Endothelial cell (in vitro differentiated cells): ENCODE measurements at places on chromosomes 5 and 9.

DNA sequence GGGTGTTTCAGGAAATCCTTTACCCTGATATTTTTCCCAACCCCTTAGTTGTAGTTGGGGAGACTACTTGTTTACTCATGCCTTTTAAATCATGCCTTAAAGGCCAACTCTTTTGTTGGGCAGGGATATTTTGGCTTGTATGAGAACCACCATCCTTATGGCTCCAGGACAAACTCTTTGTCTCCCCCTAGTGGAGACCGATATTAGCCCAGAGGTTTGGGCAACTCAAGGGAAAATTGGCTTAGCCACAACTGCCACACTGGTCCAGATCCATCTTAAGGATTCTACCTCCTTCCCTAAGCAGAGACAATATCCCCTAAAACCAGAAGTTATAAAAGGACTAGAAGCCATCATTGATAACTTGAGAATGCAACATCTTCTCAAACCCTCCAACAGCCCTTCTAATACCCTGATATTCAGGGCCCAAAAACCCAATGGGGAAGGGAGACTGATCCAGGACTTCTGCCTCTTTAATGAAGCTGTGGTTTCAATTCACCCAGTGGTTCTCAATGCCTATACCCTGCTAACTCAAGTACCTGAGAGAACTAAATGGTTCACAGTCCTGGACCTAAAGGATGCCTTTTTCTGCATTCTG, 100.9 kb upstream of the HCN1 start:
- DNase-seq: no peak

- DNase-seq: no peak
Measured at GRCh38 chr5:127398508-127398907, 107.9 kb downstream of the MEGF10 start.

DNA sequence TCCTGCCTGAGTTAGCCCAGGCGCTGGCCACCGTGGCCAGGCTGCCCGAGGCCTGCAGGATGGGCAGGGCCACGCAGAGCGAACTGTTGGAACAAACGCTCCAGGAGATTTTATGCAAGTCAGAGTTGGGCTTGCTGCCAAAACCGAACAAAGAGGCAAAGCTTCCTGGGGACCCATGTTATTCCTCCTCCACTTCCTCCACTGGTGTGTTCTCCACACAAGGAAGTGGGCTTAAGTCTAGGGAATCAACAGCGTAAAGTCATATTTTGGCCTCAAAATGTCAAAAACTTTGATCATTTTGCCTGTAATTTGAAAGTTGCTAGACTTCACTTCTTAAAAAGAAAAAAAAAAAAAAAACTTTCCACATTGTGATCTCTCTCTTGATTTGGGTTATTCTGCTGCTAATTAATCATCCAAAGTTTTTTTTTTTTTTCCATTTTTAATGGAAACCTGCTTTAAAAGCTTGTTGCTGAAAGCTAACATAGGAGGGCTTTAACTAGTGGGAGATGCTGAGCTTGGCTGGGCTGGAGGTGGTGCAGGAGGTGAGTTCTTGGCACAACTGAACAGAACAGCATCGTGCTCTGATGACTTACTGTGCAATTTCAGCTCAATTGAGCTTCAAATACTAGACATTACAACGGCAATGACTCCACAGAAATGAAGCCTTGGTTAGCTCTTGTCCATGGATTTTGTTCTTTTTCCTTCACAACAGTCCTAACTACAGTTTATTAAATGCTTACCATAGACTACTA, 73.0 kb downstream of the PTPDC1 start:
- DNase-seq: no peak

DNA sequence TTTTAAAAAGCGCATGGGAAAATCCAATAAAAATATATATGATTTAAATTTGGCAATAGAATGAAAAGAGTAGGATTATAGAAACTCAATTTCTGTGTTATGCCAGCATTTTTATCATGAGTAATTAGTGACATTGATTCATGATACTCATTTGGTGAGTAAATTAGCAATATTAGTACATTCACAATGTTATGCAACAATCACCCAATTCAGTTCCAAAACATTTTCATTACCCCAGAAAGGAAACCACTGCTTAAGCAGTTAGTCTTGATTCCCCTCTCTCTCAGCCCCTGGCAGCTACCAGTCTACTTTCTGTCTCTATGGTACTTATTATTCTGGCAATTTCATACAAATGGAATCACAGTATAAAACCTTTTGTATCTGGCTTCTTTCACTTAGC, 27.0 kb downstream of the OSMR start:
- DNase-seq: no peak

DNA sequence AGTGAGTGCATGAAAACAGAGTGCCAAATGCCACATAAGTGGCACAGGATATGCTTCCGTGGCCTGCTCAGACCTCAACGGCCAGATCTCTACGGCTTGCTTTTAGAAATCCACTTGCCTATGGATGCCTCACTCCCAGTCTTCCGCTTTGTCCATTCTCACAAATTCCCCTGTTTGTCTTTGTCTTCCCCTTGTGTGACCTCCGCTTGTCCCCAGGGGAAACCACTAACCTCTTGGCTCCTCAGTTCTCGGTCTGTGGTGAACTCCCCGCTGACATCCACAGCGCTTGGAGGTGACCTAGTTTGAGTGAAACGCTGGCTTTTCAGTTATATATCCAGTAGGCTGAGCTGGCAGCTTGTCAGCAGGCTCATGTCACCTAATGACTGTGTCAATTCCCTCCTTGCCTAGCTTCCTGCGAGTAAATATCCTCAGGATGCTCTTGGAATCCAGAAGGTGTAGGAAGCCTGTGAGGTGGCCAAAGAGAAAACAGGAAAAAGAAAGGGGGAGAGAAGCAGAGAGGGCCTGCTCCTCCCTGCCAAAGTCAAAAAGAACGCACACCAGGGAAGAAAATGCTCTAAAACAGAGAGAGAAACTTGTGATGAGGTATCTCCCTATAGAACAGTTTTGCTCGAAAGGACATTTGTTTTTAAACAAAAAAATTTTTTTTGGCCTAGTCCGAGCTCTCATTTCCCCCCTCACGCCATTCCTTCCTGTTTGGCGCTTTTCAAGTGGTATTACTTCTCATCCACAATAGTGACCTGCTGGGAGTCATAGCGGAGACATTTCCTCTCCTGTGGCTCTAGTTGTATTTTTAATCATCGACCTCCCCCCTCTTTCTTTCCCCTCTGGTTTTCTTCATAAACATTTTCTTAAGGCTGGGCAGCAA, 101.6 kb upstream of the SPRY4 start:
- peak; percentile 23 for DNase-seq

DNA sequence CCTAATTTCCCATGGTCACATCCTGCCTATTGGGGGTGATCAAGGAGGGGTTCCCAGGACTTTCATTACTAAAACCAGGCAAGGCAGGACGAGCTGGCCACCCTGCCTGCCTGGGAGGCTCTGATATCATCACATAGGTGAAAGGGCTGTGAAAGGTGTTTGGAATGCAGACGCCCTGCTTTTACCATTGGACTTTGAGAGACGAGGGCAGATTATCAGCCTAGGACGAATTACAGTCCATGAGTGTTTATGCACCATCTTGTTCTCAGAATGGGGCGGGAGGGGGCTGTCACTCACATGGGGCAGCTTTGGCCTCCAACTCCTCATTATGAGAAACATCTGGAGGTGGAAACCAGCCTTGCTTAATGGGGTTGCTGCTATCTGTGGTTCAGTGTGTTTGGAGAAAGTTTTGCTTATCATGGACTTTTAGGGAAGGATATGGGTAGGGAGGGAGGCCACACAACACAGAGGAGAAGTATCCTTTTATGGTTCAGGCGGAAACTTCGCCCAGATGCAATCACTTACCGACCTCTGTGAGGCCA, 69.8 kb upstream of the UBTD2 start:
- DNase-seq: no peak

GRCh38 chr5:144583541-144584449, 413.1 kb downstream of the KCTD16 start:
- no peak for DNase-seq

DNA sequence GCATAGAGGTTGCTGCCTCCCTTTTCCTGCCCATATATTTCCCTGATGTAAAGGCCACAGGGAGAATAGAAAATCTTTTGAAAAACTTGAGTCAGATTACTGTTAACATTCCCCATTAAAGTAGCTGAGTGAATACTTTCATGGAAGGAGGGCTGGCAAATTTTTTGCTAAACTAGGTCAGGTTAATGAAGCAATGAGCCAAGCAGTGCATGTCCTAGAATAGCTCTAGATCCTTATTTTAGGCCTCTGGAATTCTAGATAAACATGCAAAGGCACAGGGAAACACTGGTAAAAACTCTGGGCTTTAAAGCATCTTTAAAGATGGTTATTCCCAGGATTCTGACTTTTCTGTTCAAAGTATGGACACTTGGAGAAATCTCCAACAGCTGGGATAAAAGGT, 27.9 kb downstream of the TTC1 start:
- no peak for DNase-seq

GRCh38 chr5:132008961-132009680, 2.3 kb downstream of the ACSL6 start:
- DNase-seq: no peak

- no peak for DNase-seq
Measured at GRCh38 chr5:52706775-52707174, 80.9 kb upstream of the ITGA1 start.

GRCh38 chr5:139565411-139566305, 4.5 kb downstream of the UBE2D2 start:
- no peak for DNase-seq

DNA sequence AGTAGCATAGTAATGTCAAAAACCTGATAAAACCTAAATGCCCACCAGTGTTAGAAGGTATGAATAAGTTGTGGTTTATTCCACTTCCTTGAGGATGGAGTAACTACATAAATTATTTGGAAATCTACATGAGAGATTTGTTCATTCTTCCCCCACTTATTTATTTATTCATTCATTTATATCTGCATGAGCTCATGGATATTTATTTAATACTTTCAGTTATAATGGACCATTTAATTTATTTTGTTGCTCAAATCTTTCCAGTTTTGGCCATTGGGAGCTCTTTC, 223.8 kb upstream of the S1PR3 start:
- no peak for DNase-seq

GRCh38 chr5:51389288-51389576, 6.0 kb downstream of the ISL1 start:
- no peak for DNase-seq

GRCh38 chr9:119662329-119662728, 293.1 kb upstream of the BRINP1 start:
- no peak for DNase-seq

- DNase-seq: no peak
Measured at GRCh38 chr9:134981829-134982228, 64.1 kb upstream of the FCN1 start.

- DNase-seq: no peak
Measured at GRCh38 chr9:7592321-7593316, 207.0 kb downstream of the DMAC1 start.

DNA sequence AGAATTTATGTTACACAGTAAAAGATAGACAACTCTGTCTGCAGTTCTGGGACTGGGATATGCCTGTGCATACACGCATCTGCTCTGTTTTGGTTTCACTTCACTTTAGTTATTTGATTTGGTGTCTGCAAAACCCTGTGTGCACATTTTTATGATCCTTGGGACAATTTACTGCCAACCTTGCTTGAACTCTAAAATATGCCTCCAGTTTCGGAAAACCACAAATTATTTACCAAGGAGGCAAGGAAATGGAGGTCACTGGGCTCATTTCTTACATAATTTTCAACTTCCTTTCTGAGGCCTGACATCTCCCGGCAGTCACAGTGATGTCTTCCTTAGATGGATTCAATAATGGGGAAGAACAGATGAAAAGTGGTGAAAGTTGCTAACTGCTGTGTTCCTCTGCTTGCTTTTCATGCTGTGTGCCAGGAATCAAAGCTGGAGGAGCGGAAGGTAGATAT, 61.2 kb upstream of the TAF11L2 start:
- no peak for DNase-seq

- no peak for DNase-seq
Measured at GRCh38 chr5:5342784-5343183, 79.7 kb upstream of the ICE1 start.

DNA sequence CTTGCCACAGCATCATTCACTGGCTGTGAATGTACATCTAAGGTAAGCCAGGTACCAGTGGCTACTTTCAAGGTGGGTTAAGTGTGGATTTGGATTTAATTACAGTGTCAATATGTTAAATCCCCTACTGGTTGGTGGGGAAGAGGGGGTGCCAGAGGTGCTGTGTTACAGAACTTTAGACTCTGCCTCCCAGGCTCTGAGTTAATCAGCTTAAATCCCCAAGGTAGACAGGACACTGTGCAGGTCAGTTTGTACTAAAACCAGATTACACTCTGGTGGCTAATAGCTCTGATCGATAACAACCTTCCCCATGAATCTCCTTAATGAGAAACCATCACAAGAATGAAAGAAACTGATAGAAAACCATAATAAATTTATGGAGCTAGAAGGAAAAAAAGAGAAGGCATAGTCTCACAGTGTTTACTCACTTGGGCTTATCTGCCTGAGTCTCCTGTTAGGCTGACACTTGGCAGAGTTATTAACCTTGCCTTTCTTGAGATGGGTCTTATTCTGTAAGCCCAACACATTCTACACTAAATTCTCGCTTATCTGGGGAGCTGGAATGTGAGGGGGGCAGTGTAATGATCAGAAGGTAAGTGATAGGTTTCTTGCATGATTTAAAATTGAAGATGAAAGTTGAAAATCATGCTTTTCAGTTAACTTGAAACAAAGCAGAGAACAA, 106.8 kb downstream of the LMNB1 start:
- DNase-seq: no peak

DNA sequence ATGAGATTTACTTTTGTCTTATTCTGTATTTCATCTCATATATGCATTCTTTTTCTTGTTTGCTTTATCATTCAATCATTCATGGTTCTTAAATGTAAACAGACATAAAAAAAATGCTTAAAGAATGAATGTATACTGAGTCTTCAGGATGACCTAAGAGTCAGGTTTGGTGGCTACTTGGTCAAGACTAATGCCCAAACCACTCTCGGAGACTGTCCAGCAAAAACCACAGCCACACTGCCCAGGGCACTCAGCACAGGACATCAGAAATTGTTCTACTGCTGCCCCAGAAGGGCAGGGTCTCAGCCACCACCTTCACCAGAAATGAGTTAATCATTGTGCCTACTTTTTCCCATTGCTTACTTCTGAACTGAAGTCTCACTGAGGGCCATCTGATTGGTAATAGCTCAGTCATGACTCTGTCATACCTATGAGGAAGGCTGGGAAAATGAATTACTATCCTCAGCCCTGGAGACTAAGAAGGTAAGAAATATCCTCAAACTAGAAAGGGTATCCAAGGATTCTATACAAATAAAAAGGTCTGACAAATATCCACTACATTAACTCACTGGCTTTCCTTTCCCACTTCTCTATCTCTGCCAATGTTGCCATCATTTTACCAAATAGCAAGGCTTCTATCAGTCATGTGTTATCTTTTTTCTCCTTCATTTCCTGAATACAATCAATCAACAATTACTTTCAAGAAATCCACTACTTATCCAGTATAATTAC, 236.1 kb downstream of the CETN3 start:
- no peak for DNase-seq

GRCh38 chr5:116650544-116650943, 75.9 kb upstream of the SEMA6A start:
- DNase-seq: no peak

DNA sequence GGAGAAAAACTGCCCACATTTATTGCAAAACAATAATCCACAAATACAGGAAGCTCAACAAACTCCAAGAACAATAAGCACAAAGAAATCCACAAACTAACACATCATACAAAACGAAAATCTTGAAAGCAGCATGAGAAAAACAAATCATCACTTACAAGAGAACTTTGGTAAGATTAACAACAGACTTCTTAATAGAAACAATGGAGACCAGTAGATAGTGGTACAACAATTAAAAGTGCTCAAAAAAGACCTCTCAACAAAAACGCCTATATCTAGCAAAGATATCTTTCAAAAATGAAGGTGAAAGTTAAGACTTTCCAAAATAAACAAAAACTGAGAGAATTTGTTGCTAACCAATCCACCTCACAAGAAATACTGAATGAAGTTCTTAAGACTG, 38.4 kb downstream of the CDKL3 start:
- no peak for DNase-seq
